ENCODE measurements at places on chromosomes 6 and 20.

DNA sequence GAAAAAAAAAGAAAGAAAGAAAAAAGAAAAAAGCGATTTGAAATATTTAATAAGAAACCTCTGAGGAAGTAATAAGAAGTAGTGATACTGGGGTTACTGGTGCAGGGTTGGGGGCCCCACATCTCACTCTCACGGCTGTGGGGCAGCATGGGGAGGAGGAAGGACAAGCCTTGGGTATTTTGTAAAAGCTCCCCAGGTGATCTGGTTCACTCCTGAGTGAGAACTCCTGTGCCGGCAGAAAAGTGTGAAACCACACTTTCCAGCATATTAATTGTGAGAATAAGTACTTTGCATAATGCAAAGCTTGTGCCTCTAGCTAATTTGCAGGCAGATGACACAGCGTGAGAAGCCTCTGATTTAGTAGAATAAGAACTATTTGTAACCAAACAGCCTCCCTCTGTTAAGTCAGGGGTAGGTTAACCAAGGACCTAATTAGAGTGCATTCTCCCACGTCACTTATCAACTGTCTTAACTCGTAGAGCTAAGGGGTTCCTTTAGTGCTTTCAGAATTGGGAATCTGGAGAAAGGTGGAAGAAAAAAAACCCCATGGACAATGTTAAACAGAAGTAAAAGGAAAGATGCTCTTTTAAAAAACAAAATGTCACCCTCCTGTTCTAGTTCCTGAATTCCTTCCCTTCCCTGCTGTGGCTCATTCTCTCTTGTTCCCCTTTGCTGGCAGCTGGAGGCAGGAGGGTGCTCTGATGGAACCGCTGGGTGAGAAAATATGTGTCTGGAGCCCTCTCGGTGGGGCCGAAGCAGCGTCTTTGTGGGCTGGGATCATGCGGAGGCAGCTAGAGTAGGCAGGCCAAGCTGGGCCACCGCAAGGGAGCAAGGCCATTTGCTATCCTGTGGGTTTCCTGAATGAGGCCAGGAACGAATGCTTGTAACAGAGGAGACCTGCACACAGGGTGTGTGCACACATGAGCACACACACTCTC is 108.7 kb downstream of the FYN start:
- no peak for DNase-seq

- DNase-seq = no peak
Measured at GRCh38 chr20:37895166-37895565, 7.8 kb upstream of the VSTM2L start.

DNA sequence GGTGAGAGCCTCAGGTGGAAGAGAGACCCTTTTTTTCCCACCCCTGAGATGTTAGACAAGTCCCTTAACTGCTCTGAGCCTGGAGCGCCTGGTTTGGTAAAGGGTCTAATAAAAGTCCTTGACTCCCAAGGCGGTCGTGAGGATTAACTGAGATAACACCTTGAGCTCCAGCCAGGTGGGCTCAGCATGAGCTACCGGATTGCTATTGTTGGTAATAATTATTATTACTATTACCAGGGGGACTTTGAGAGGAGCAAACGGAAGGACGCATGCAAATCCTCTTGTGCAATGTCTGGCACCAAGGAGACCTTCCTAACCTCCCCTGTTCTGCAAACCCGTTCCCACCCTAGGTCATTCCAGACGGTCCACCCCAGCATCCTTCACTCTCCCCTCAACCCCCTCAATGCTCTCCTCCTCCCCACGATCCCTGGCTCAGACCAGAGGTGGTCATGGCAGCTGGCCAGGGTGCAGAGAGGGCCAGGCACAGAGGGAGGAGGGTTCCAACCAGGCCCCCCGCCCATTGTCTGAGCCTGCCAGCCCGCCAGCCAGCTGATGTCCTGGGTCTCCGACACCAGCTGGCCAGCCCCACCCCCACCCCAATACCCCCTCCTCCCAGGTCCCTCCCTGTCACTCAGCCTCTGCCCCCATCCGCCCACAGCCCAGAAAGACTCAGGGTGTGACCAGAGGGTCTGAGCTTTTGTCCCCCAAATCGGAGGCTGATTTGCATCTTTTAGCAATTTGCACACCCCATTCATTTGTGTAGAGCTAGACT is 14.3 kb upstream of the CBFA2T2 start:
- no peak for DNase-seq

- no peak for DNase-seq
Measured at GRCh38 chr20:53079261-53079691, 107.1 kb downstream of the TSHZ2 start.

DNA sequence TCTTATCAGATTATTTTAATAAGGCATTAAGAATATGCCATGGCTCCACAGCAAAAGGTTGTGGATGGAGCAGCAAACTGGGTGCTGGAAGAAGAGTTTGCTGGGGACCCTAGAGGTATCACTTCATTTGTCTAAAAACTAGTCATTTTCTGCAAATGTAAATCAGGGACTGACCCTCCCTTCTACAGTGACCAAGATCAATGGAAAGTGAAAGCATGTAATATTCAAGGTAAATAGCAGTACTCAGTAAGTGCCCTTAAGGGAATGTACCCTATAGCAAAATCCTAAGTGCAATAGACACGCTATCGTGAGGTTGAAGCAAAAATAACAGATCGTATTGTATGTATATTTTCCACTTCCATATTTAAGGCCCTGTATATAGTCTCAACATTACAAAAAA is 38.7 kb downstream of the TRDN start:
- no peak for DNase-seq

DNA sequence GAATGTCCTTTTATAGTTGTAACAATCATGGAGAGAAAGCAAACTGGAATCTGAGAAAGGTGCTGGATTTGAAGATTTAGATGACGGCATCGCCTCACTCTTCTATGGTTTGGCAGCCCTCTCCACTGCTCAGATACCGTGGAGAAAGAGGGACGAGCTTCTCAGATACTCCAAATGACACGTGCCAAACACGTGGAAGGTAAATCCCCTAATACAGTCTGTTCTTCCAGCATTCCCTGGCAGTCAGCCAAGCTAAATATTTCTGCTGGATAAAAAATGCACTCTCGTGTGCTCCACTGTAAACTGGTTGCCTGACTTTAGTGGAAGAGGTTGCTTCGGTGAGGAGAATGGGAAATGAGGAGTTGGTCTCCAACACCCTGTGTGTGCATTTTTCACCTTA is 16.7 kb upstream of the PRDM1 start:
- DNase-seq = no peak
